ENCODE measurements at places on chromosomes 1 and 21.
A peak's percentile ranks its signal among the peaks of the same experiment; 100 is the strongest.

DNA sequence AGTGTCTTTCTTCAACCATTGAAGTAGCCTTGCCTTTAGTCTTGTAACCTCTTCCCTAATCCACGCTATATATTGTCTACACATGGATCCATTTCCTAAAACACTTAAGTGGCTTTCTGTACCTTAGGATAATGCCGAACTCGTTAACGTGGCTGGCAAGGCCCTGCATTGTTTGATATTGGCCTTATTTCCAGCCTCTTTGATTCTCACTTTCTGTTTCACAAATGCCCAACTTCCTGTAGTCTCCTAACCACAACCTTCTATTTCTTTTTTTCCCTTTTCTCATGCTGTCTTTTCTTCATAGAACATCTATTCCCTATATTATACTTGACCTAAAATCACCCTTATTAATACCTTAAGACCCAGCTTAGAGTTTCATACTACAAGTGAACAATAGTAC, 536.0 kb downstream of the LMO4 start:
- no peak overlapping the region for H3K4me3 ChIP-seq
- peaks cover 4% of the 10 kb centered on the region for H3K36me3 ChIP-seq
- no peaks in the 10 kb centered on the region for H3K27me3 ChIP-seq

DNA sequence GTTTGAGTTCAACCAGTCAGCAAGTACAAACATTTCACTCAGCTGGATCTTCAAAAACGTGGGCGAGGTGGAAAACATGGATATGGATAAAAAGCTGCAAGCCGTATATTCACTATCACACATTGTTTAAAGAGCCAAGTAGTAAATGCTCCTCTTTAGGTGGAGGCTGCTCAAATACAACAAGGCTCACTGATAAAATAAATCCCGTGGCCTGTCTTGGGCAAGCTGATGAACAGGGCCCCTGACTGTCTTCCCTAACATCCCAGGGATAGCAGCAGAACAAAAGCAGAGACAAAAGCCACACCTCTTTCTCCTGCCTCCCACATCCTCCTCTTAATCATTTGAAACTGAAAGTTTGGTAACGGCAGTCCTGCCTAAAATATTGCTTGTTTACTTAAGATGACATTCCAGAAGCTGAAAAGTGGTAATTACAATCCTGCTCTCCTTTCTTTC, 357.7 kb downstream of the TTLL7 start:
- no peaks in the 10 kb centered on the region for H3K36me3 ChIP-seq
- no peak overlapping the region for H3K27ac ChIP-seq
- peaks cover 8% of the 10 kb centered on the region for H3K4me1 ChIP-seq
- DNase-seq, result peak; percentile 43
- H3K27me3 ChIP-seq, result no peaks in the 10 kb centered on the region

- no peaks in the 10 kb centered on the region for H3K36me3 ChIP-seq
- H3K27ac ChIP-seq, result peak overlapping the region; percentile 70
- DNase-seq, result peak; percentile 69
- peaks cover 60% of the 10 kb centered on the region for H3K4me1 ChIP-seq
Measured at GRCh38 chr1:167136191-167136614, 42.3 kb downstream of the STYXL2 start.

DNA sequence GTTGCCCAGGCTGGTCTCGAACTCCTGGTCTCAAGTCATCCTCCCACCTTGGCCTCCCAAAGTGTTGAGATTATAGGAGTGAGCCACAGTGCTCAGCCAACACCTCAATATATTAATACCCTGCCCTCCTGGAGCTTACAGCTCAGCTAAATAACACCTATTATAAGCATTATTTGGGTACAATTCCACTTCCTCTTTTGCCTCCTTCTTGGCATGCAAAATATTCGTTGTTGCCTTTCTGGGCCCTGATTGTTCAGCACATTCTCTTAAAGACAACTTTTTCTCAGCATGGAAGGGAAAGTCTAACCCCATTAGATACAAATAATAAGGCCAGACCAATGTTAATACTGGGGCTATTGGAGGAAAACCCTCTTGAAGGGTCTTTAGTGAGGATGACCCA, 2.8 kb downstream of the PAQR7 start:
- H3K4me3 ChIP-seq, result no peak overlapping the region
- no peak overlapping the region for H3K27ac ChIP-seq
- H3K27me3 ChIP-seq, result peaks cover 16% of the 10 kb centered on the region
- H3K4me1 ChIP-seq, result peaks cover 24% of the 10 kb centered on the region

GRCh38 chr1:70333245-70333644, 21.3 kb downstream of the ANKRD13C start:
- H3K36me3 ChIP-seq, result no peaks in the 10 kb centered on the region
- H3K4me1 ChIP-seq, result no peaks in the 10 kb centered on the region
- DNase-seq, result no peak
- H3K4me3 ChIP-seq, result no peak overlapping the region

DNA sequence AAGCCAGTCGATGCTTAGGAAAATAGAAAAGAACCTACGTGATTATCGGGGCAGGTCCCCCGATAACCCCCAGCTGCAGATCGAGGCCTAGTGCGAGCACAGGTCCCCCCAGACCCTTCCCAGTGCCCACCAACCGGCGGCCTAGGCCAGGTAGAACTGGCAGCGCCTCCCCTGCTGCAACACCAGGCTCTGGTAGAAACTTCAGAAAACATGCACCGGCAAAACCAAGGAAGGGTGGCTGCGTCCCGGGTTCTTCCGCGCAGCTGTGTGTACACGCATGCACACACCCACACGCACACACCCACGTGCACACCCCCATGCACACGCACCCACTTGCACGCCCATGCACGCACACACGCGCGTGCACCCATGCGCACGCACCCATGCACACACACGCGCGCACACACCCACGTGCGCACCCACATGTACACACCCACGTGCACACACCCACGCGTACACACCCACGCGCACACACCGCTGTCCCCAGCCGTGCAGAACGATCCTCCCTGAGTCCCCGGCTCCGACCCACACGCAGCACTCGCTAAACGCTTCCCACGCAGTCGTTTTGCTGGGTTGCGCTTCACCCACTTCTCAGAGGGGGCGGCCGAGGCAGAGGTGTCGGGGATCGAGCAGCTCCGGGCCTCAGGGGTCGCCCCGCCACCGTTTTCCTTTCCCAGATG, 5.2 kb downstream of the TSPEAR start:
- peak; percentile 41 for DNase-seq
- peaks cover 65% of the 10 kb centered on the region for H3K4me1 ChIP-seq
- H3K4me3 ChIP-seq, result peak overlapping the region; percentile 71
- H3K36me3 ChIP-seq, result no peaks in the 10 kb centered on the region
- H3K27ac ChIP-seq, result peak overlapping the region; percentile 87

DNA sequence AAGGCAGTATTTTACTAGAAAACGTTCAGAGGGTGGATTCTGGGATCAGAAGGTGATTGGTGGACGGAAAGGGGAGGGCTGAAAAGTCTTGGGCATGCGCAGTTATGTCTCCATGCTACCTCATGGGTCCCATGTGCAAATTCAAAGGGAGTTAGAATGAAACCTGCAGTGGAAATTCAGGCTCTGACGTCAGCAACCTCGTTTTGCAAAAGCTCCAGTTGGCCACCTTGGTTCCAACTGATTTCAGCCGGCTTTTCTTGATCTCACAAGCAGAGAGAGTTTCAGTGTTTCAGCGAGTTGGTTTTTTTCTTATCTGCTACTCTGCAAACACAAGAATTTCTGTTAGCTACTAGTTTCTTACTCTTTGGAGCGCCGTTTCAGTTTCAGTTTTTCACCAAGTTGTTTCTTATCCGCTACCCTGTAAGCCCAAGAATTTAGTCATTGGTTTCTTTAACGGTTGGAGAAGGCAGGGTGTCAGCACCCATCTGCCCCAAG, 69.8 kb upstream of the PGBD5 start:
- no peak for DNase-seq
- H3K4me3 ChIP-seq, result no peak overlapping the region
- no peaks in the 10 kb centered on the region for H3K4me1 ChIP-seq
- no peak overlapping the region for H3K27ac ChIP-seq

DNA sequence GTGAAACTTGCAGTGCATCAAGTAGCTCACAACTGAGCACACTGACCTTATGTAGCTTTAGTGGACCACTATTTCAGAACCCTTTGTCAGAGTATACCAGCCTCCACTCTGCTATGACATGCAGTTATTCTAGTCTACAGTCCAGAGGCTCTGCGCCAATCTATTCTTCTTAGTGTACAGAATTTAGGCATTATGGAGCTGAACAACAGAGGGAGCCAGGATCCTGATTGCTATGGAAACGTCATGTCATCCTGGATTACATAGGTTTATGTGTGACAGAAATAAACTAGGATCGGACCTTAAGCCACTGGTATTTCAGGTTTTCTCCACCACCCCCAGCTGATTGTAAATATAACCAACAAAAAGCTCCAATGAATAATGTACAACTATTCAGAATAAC, 48.1 kb upstream of the EEIG2 start:
- H3K36me3 ChIP-seq, result no peaks in the 10 kb centered on the region
- H3K4me3 ChIP-seq, result no peak overlapping the region
- DNase-seq, result no peak
- H3K4me1 ChIP-seq, result no peaks in the 10 kb centered on the region
- H3K27ac ChIP-seq, result no peak overlapping the region

DNA sequence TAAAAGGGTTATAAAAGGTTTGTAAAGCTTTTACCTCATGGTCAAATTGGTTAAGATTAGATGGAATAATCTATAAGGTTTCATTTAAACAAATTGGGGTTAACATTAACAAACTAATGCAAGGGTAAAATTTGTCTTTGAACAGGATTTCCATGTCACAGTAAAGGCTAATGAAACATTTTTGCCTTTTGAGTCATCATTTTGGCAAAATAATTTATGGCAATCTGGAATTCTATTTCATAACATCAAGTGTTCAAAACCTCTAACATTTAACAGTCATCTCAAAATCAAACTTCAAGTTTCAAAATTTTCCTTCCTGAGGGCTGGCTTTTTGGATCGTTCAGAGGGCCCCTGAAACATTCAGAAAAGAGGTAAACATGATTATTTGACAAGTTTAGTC, 6.6 kb upstream of the CD46 start:
- no peak overlapping the region for H3K27ac ChIP-seq
- no peak overlapping the region for H3K4me3 ChIP-seq
- peaks cover 27% of the 10 kb centered on the region for H3K4me1 ChIP-seq
- no peaks in the 10 kb centered on the region for H3K36me3 ChIP-seq
- DNase-seq, result no peak

DNA sequence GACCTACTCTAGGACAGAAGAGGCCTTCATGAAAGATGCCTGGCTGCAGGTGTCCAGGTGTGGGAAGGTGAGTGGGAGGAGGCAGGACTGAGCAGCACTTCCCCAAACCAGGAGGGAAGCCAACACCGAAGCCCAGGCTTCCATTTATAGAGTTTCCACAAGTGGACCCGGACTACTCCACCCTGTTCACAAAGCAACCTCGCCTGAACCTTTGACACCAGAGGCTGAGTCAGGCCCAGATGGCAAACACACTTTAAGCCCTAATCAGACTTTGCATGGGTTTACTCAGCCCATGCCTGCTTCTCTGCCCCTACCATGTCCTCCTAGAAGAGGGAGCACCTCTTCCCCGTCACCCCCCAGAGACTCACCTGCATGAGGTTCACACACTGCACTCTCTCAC, 14.0 kb downstream of the PRR9 start:
- no peak for DNase-seq
- no peak overlapping the region for H3K27ac ChIP-seq
- no peaks in the 10 kb centered on the region for H3K27me3 ChIP-seq
- H3K4me1 ChIP-seq, result no peaks in the 10 kb centered on the region
- H3K36me3 ChIP-seq, result no peaks in the 10 kb centered on the region
- no peak overlapping the region for H3K4me3 ChIP-seq

DNA sequence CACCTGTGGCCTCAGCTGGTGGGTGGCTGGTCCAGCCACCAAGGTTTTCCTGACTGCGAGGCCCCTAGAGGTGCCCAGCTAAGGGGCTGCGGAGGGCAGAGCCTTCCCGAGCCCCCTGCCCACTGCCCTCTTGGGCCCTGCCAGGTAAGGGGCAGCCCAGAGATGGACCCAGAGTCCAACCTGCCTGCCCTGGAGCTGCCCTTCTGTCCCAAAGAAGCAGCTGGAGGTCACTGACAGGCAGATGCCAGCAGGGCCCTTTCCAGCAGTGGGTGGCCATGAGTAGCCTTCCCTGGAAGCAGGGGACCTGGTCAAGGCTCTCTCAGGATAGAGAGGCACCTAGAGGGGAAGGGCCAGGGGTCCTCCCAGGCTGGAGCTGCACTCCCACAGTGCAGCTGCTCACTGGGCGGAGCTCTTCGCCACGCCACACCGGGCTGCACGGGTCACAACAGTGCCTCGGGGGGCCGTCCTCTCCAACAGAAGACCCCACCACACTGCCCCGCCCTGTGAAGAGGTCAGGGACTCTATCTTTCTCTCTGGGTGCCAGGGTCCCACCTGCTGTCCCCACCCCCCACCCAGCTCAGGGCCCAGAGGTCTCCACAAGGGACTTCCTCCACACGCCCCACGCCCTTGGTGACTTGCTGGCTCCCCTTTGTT, 10.9 kb upstream of the GNB1 start:
- no peaks in the 10 kb centered on the region for H3K4me1 ChIP-seq
- no peak for DNase-seq
- H3K27me3 ChIP-seq, result no peaks in the 10 kb centered on the region
- H3K4me3 ChIP-seq, result no peak overlapping the region

- no peak overlapping the region for H3K4me3 ChIP-seq
- H3K36me3 ChIP-seq, result no peaks in the 10 kb centered on the region
- DNase-seq, result no peak
- no peaks in the 10 kb centered on the region for H3K27me3 ChIP-seq
- no peak overlapping the region for H3K27ac ChIP-seq
Measured at GRCh38 chr21:34935452-34935851, 113.7 kb downstream of the RUNX1 start.

- H3K36me3 ChIP-seq, result no peaks in the 10 kb centered on the region
- no peak overlapping the region for H3K27ac ChIP-seq
- DNase-seq, result no peak
- H3K4me3 ChIP-seq, result no peak overlapping the region
- no peaks in the 10 kb centered on the region for H3K4me1 ChIP-seq
Measured at GRCh38 chr1:2183937-2184334, 10.6 kb downstream of the FAAP20 start.

DNA sequence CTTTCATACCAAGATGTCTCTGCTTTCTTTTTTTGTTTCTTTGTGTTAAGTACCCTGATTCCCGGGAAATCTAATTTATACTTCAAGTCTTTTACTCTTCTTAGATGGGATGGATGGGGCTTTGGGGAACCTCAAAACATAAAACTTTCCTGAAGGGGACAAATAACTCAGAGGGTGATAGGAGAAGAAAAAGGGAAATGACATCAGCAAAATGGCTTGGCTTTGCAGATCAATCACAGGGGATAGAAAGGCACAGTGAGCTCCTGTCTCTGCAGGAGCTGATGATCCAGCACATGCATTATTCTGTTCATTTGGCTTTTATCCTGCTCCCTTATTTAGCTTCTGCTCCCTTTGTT, 1.4 kb upstream of the CA14 start:
- peak overlapping the region; percentile 89 for H3K27ac ChIP-seq
- peak overlapping the region; percentile 88 for H3K4me3 ChIP-seq
- H3K27me3 ChIP-seq, result no peaks in the 10 kb centered on the region
- peaks cover 21% of the 10 kb centered on the region for H3K4me1 ChIP-seq

GRCh38 chr1:193185901-193186731, at the start of gene B3GALT2:
Gene B3GALT2, minus strand, starts transcription at chr1:193186613. Its CDS starts 5,051 bp downstream, at chr1:193181562.
- 0 out of 2 replicates have a peak, but pooled peaks cover 7% of the 10 kb centered on the region for H3K4me1 ChIP-seq
- no peaks in the 10 kb centered on the region for H3K36me3 ChIP-seq
- no peaks in the 10 kb centered on the region for H3K27me3 ChIP-seq
- no peak within 1 kb of the TSS for H3K4me3 ChIP-seq
- DNase-seq, result no peak
- H3K27ac ChIP-seq, result no peak within 1 kb of the TSS

GRCh38 chr1:100699744-100700143, 19.8 kb upstream of the VCAM1 start:
- H3K4me1 ChIP-seq, result no peaks in the 10 kb centered on the region
- no peak overlapping the region for H3K4me3 ChIP-seq
- no peak overlapping the region for H3K27ac ChIP-seq

- no peak for DNase-seq
- H3K4me1 ChIP-seq, result peaks cover 8% of the 10 kb centered on the region
- H3K36me3 ChIP-seq, result no peaks in the 10 kb centered on the region
- H3K4me3 ChIP-seq, result no peak overlapping the region
- no peak overlapping the region for H3K27ac ChIP-seq
Measured at GRCh38 chr1:7457811-7458210, 313.3 kb upstream of the VAMP3 start.
